ENCODE measurements at places on chromosomes 3 and 15.

- DNase-seq = peak; percentile 16
These were observed 17.6 kb downstream of the RSRC1 start for GRCh38 chr3:158127250-158128219.

DNA sequence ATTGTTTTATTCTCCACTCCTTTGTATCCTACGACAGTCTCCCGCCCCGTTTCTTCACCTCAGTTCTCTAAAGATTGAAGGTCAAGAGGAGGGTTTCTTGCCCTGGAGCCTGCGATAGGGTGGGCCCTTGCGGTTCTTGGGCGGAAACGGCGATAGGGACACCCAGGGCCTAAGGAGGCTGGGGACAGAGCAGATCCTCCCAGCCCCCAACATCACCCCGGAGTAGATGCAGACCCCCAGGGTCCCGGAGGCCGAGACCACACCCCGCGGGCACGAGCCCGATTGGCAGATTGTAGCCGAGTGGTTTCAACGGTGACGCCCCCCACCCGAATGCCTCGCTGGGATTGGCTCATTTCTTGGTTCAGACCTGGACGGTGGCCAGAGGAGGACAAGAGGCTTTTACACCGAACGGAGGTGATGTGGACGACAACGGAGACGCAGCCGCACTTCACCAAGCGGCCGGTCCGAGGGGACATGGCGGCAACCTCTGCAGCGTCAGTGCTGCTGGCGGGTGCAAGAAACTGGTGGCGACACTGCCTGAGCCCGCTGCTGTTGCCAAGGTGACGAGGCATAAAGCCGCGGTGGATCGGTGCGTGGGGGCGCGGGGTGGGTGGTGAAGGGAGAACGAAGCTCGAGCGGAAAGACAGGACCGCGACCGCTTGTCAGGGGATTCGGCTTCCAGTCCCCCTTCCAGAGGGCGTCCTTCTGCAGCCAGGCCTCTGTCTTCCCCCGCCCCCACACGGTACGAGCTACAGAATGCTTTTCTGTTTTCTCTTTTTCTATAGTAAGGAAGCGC is 19.0 kb upstream of the MCF2L2 start:
- DNase-seq = peak; percentile 94

DNA sequence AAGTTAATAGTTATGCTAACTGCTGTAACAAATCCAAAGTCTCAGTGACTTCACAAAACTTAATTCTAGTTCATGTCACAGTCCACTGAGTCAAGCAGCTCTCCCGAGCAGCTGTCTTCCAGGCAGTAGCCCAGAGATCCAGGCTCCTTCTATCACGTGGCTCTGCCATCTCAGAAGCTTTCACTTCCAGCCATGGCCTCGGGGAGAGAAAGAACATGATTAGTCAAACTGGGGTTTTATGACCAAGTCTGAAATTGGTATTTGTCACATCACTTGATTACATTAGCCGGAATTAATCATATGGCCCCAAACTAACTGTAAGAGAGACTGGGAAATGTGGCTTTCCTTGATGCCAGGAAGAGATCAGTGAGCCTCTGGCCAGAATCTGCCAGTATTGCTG is 70.2 kb upstream of the DGKG start:
- no peak for DNase-seq

GRCh38 chr3:104849070-104849469 is 517.6 kb upstream of the ALCAM start:
- DNase-seq = no peak

DNA sequence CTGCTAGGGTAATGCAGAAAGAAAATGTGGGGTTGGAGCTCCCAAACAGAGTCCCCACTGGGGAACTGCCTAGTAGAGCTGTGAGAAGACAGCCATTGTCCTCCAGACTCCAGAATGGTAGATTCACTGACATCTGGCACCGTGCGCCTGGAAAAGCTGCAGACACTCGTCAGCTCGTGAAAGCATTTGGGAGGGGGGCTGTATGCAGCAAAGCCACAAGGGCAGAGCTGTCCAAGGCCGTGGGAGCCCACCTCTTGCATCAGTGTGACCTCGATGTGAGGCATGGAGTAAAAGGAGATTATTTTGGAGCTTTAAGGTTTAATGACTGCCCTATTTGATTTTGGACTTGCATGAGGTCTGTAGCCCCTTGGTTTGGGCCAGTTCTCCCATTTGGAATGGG is 242.9 kb downstream of the VGLL3 start:
- no peak for DNase-seq

DNA sequence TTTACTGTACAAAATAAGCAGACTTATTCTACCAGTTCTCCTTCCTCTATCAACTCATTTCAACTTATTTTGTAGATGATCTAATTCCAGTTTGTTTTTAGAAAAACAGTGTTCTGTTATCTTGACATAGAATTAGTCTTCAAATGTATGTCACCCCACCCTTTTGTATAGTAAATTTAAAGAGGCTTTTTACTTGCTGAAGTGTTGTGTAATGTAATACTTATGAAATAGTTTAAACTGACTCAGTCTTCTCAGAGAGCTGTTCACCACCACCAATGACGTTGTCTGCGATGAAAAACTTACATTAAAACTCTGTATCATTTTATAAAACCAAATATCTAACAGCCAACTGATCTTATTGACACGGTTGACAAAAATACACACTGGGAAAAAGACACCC is 82.9 kb downstream of the RAP2B start:
- no peak for DNase-seq

- no peak for DNase-seq
These were observed 18.0 kb upstream of the ZXDC start for GRCh38 chr3:126493739-126494138.

DNA sequence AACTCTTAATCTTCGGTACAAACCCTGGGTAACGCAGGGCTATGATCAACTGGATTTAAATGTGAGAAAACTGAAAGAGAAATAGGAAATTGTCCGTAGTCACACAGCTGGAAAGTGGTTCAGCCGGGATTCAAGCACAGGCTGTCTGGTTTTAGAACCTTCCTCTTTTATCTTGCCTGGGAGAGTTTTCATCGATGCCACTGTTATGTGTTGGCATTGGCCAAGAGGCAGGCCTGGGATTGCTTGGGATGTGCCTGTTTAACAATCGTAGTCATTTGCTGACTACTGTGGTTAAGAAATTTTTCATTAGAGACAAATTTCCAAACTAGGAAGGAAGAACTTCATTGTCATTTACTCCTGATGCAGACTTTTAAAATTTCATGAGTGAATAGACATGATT is 4.3 kb downstream of the MCTP2 start:
- no peak for DNase-seq

- no peak for DNase-seq
These were observed 190.2 kb downstream of the NR1D2 start for GRCh38 chr3:24135280-24135679.

DNA sequence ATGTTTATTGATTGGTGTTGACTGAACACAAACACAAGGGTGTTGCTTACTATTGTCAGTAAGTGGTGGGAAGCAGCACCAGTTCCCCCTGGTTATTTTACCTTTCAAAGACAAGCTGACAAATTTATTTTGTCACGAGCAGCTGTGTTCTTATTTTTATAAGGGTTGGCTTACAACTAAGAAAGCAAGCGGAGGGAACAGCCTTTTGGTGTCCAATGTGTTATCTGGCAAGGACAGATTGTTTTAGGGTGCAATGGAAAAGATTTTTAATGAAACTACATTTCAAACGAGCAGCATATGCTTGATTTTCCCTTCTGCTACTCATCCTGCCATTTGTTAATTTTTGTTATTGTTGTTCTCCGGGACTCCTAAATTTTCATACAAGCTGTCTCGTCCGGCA is 920.6 kb upstream of the CFAP20DC start:
- DNase-seq = no peak

DNA sequence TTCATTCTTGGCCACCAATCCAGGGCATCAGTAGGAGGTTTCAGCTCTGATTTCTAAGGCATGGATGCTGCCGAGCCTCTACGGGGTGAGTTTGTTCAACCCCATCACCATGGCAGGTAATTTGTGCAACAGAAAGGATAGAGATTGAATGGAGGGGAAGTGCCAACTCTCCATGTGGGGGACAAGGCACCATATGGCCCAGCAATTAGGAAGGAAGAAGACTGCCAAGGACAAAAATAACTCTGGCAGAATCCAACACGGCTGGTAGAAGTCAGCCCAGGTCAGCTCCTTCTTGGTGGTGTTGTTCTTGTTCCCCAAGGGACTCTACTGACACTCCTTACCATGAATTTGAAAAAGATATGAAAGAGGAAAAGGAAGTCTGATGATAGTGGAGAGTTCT is 503.9 kb downstream of the MAGI1 start:
- no peak for DNase-seq

DNA sequence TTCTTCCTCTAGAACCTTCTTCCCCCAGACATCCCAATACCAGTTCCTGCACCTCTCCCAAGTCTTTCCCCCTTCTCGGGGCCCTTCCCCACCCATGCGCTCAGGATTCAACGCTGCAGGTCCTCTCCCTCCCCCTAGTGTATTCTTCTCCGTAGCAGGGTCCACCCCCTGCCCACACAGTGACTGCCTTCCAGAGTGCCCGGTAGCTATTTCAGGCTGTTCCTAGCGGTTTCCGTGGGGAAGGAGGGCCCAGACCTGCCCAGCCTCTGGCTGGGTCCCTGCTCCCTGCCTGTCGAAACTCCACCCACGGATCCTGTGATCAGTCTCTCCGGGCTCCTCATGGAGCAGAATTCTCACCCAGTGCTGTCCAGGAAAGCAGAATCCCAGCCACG is 45.2 kb upstream of the SEC61A1 start:
- no peak for DNase-seq

DNA sequence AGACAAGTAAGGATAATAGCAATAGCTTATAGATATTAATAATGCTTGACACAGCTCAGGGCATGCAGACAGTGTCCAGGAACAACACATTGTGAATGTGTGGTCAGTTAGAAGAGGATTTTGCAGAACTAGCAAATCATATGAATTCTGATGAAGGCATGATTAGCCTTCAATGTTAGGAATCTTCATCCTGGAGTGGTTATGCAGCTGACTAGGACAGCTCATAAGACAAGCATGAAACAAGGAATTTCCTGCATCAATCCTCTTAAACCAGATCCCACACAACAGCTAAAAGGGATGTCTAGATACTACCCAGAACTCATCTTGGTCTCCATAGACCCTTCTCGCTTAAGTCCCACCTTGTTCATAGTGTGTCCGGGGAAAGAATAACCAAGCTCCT is 499.0 kb upstream of the ATP11B start:
- DNase-seq = peak; percentile 75

DNA sequence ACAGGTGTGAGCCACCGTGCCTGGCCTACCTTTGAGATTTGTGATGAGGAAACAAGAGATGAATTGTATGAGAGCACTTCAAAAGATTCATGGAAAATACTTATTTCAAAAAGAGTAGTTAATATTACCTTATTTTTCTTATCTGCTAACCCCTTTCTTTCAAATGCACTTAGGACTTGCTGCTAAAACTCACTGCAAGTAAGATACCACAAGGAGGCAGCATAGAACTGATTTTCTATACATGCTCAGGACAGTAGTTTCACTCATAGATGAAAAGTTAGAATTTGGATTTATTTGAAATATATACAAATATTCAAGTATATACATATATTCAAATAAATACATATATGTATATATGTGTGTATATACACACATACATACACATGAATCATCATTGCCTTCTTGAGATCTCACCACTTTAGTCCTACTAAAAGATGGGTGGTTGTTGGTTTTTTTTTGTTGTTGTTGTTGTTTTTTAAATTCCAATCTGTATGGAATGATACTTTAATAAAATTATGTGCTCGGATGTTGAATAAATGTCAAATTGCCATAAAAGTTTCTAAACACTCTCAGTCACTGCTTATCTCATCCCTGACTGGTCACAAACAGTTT is 2.4 kb downstream of the CCNDBP1 start:
- peak; percentile 66 for DNase-seq

GRCh38 chr15:76359152-76359551 is 22.6 kb downstream of the ISL2 start:
- DNase-seq = no peak

DNA sequence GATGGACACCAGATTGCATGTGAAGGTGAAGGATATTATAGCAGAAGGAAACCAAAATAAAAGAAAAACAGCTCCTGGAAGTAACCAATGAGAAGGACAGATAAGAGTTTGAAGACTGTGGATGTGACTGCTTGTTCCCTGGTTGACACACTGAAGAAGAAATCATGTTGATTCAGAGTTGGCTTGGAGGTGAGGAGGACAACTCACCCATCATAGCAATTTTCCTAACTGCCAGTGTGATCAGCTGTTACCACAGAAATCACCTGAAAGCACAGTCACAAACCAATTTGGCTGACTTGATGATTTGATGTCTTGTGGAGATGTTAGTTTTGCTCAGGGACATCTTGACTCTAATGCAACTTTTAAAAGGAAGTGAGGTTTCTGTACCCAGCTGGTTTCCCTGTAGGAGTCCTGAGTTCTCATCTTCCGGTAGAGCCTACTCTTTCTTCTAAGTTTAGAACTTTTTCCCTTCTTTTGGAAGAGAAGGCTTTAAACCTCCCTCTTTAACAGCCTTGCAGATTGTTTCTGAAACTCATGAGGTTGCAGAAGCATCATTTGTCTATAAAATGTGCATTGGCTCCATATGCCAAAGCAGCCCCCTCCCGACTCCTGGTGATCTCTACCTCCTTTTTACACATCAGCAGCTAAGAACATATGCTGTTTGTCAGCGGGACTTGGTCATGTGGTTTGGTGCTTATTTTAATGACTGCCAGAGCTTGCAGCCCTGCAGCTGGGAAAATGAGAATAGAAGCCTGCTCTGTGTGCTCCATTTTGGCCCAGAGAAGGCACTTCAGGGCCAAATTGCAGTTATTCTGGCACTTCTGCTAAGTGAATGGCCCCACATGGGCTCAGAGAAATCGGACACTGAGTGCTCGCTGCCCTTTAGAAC is 10.3 kb downstream of the ATG7 start:
- peak; percentile 35 for DNase-seq

DNA sequence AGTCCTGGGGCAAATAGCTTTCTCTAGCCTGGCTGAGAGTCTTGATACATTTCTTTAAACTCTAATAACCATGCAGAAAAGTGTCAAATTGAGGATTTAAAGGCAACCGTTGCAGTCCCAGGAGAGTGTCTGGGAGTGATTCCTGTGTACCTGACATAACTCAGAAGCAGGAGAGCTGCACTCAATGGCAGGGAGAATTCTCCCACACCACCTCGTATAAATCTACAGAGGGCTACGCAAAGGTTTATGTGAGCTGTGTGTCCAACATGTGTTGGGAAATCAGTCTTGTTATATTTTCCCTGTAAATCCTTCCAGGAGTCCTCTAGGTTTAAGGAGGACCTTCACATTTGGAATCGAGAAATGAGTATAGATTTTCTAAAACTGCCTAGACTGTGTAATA is 192.6 kb downstream of the WDR72 start:
- no peak for DNase-seq
